Cardiac muscle cell (in vitro differentiated cells and primary cell): ENCODE measurements at places on chromosomes 7 and 10. TPM values are rescaled to one million over a fixed set of nuclear protein-coding genes. Genes with fewer than 3 reads are reported as not detected.

- no peaks in the 10 kb centered on the region for H3K36me3 ChIP-seq
- no peak overlapping the region for H3K4me3 ChIP-seq
- H3K4me1 ChIP-seq: peaks cover 48% of the 10 kb centered on the region
Observed at GRCh38 chr10:3046981-3047547, 20.3 kb upstream of the PFKP start.

DNA sequence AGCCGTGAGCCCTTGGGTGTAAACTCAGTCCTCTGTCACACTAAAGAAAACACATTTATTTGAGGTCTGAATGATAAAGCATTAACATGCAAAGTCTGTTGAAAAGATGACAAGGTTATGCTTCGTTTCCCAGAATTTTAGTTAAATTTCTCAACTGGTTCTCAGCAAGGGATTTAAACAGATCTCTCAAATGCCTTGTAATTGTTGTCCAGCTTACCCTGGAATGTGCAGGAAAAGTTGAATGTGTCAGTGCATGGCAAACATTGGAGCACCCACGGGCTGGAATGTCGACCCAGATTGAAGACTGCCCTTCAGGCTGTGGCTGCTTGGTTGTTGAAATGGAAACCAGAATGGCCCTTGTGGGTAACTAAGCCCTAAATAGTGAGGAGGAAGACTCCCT is 191.8 kb downstream of the TRIL start:
- no peaks in the 10 kb centered on the region for H3K4me1 ChIP-seq
- no peak for DNase-seq
- no peak overlapping the region for H3K27ac ChIP-seq
- no peaks in the 10 kb centered on the region for H3K27me3 ChIP-seq
- no peaks in the 10 kb centered on the region for H3K36me3 ChIP-seq

- H3K27ac ChIP-seq: no peak overlapping the region
- H3K27me3 ChIP-seq: no peaks in the 10 kb centered on the region
- no peak overlapping the region for H3K4me3 ChIP-seq
- H3K36me3 ChIP-seq: no peaks in the 10 kb centered on the region
- peak; percentile 77 for DNase-seq
- no peaks in the 10 kb centered on the region for H3K4me1 ChIP-seq
Observed at GRCh38 chr10:51960494-51960895, 261.1 kb upstream of the CSTF2T start.

DNA sequence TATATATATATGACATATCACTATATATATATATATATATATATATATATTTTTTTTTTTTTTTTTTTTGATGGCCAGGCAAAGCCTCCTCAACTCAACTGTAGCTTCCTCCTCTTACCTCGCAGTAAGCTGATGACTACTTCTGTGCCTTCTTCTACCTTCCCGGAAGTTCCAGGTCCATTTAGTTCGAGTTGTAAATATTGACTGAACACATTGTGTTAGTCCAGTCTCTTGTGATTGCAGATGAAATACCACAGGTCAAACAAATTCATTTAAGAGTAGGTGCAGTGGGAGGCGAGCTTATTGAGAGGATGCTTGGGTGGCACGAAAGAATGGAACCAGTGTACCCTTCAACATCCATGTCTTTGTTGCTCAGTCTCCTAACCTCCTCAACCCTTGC is 144.6 kb downstream of the ST7 start:
- peaks cover 7% of the 10 kb centered on the region for H3K4me1 ChIP-seq
- no peak overlapping the region for H3K4me3 ChIP-seq
- no peak for DNase-seq
- peaks cover 21% of the 10 kb centered on the region for H3K36me3 ChIP-seq
- no peak overlapping the region for H3K27ac ChIP-seq

DNA sequence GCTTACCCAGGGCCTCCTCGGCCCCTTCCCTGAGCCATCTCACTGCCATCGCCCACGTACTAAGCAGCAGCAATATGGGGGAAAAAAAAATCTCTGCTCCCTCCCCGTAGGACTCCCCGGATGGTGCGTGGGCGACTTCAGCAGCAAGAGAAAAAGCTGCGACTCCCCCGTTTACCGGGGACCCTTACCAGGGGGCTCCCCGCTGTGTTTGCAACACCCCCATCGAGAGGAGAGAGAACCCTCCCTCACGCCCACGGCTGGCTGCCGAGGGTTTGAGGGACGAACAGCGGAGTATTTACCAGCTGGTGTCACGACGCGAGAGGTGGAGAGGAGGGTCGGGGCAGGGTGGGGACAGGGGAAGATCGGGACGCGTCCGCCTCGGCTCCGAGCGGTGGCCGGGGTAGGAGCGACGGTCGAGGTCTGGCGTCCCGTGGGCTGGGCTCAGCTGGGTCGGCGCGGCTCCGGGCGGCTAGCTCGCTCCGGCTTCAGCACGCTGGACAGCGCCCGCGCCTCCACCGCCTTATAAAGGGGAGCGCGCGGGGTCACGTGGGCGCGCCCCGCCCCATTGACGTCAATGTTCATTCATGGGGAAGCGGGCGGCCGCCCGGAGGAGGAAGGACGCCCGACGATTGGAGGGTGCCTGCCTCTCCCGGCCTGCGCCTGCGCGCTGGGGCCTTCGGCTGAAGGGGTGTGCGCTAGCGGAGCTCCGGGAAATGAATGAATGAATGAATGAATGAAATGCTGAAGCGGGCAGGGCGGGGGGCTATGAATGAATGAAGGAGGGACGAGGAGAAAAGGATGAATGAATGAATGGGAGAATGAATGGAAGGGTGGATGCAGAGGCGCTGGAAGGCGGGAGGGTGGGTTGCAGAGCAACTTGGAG is at the start of gene VGF:
TSS of gene VGF (minus strand) at position 495 of the 883 bp plus-strand sequence. CDS start 726 bp downstream, outside the sequence.
- peak within 1 kb of the TSS; percentile 12 for H3K4me3 ChIP-seq
- H3K27me3 ChIP-seq: peaks cover 100% of the 10 kb centered on the region
- DNase-seq: peak; percentile 94
- H3K4me1 ChIP-seq: peaks cover 17% of the 10 kb centered on the region

DNA sequence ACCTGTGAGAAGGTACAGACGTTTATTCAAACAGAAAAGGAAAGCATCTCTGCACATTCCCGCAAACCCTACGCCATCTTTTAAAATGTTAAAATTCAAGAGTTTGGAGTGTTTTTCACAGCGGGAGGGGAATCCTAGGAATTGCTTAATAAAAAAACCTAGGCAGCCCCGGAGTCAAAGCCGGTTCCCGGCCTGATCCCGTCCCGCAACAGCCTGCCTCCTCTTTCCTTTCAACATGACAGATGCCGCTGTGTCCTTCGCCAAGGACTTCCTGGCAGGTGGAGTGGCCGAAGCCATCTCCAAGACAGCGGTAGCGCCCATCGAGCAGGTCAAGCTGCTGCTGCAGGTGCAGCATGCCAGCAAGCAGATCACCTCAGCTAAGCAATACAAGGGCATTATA is 123.0 kb upstream of the VSTM2A start:
- no peaks in the 10 kb centered on the region for H3K27me3 ChIP-seq
- no peak overlapping the region for H3K27ac ChIP-seq
- no peaks in the 10 kb centered on the region for H3K4me1 ChIP-seq
- no peak overlapping the region for H3K4me3 ChIP-seq
- DNase-seq: no peak

DNA sequence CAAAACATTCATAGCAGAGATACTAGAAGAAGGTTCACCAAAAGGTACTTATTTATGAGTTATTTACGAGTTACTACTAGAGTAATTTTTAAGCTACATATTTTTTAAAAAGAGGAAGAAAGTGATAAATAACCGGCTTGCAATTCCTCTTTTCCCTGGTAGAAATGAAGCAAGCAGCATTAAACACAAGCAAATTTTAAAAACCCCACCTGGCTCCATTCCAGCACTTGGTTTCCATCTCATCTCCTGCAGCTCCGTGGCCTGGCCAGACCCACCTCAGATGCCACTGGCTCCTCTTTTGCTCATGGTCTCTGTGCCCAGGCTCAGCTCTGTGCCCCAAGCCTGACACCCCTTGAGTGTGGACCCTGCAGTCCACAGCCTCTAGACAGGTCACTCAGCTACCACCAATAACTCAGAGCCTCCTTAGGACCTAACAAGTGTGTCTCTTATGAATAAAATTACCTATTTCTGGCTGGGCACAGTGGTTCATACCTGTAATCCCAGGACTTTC is 479.5 kb downstream of the TNS3 start:
- no peaks in the 10 kb centered on the region for H3K4me1 ChIP-seq
- H3K27ac ChIP-seq: no peak overlapping the region
- no peaks in the 10 kb centered on the region for H3K36me3 ChIP-seq
- H3K27me3 ChIP-seq: no peaks in the 10 kb centered on the region

Gene HYAL4
- not detected in 2 replicates for total RNA-seq

GRCh38 chr10:105800641-105801040 is 1159.6 kb downstream of the SORCS3 start:
- DNase-seq: no peak
- H3K4me1 ChIP-seq: no peaks in the 10 kb centered on the region
- H3K4me3 ChIP-seq: no peak overlapping the region
- no peak overlapping the region for H3K27ac ChIP-seq
- no peaks in the 10 kb centered on the region for H3K36me3 ChIP-seq
- no peaks in the 10 kb centered on the region for H3K27me3 ChIP-seq

GRCh38 chr7:53473371-53473770 is 437.9 kb downstream of the POM121L12 start:
- H3K4me1 ChIP-seq: no peaks in the 10 kb centered on the region
- no peak for DNase-seq
- no peaks in the 10 kb centered on the region for H3K27me3 ChIP-seq
- no peak overlapping the region for H3K4me3 ChIP-seq
- H3K27ac ChIP-seq: no peak overlapping the region

GRCh38 chr10:114631666-114632417 is 26.2 kb downstream of the ABLIM1 start:
- peak overlapping the region; percentile 92 for H3K27ac ChIP-seq
- no peaks in the 10 kb centered on the region for H3K36me3 ChIP-seq
- H3K4me1 ChIP-seq: peaks cover 77% of the 10 kb centered on the region
- peak; percentile 13 for DNase-seq
- no peaks in the 10 kb centered on the region for H3K27me3 ChIP-seq
- peak overlapping the region; percentile 64 for H3K4me3 ChIP-seq

Gene GPR15LG
- not detected in 2 replicates for total RNA-seq
